Pancreas (tissue), 10 donors: ENCODE measurements at places on chromosomes 4 and X. TPM values are rescaled to one million over a fixed set of nuclear protein-coding genes. Genes with fewer than 3 reads are reported as not detected.

The TRIM75 gene
- not detected for total RNA-seq

The PAGE4 gene
- not detected for total RNA-seq

The VSIG1 gene
- not detected for total RNA-seq

- no peaks in the 10 kb centered on the region for H3K36me3 ChIP-seq
- H3K27me3 ChIP-seq, result no peaks in the 10 kb centered on the region
- H3K4me1 ChIP-seq, result no peaks in the 10 kb centered on the region
- no peak for DNase-seq
- H3K27ac ChIP-seq, result no peak overlapping the region
- H3K4me3 ChIP-seq, result no peak overlapping the region
Observed at GRCh38 chr4:47434931-47435330, 28.6 kb downstream of the COMMD8 start.

DNA sequence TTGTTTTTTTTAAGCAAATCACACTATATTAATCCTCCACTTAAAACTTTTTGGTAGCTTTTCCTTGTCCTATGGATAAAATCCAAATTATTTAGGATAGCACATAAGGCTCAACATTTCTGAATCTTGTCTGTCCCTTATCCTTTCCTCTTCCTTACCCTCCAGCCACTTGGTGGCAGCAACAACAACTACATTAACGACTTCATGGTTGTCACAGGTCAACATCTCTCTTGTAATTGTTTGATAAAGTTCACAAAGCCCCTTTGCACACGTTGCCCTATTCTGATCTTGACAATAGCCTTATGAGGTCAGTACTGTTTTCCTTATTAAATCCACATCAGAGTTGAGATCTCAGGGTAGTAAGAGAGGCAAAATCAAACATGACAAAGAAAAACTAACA is 269.0 kb upstream of the PABPC4L start:
- no peak overlapping the region for H3K27ac ChIP-seq
- no peaks in the 10 kb centered on the region for H3K36me3 ChIP-seq
- H3K4me1 ChIP-seq, result no peaks in the 10 kb centered on the region
- H3K4me3 ChIP-seq, result no peak overlapping the region
- no peak for DNase-seq
- H3K27me3 ChIP-seq, result no peaks in the 10 kb centered on the region

GRCh38 chr4:84497504-84498202 is 1.4 kb downstream of the NKX6-1 start:
- peak overlapping the region; percentile 52 for H3K4me3 ChIP-seq
- H3K27ac ChIP-seq, result peak overlapping the region; percentile 75
- H3K36me3 ChIP-seq, result no peaks in the 10 kb centered on the region
- H3K27me3 ChIP-seq, result peaks cover 10% of the 10 kb centered on the region
- DNase-seq, result no peak

- H3K4me3 ChIP-seq, result peak overlapping the region; percentile 99
- peaks cover 40% of the 10 kb centered on the region for H3K36me3 ChIP-seq
Observed at GRCh38 chrX:1391370-1391706, 575 bp downstream of the SLC25A6 start.

DNA sequence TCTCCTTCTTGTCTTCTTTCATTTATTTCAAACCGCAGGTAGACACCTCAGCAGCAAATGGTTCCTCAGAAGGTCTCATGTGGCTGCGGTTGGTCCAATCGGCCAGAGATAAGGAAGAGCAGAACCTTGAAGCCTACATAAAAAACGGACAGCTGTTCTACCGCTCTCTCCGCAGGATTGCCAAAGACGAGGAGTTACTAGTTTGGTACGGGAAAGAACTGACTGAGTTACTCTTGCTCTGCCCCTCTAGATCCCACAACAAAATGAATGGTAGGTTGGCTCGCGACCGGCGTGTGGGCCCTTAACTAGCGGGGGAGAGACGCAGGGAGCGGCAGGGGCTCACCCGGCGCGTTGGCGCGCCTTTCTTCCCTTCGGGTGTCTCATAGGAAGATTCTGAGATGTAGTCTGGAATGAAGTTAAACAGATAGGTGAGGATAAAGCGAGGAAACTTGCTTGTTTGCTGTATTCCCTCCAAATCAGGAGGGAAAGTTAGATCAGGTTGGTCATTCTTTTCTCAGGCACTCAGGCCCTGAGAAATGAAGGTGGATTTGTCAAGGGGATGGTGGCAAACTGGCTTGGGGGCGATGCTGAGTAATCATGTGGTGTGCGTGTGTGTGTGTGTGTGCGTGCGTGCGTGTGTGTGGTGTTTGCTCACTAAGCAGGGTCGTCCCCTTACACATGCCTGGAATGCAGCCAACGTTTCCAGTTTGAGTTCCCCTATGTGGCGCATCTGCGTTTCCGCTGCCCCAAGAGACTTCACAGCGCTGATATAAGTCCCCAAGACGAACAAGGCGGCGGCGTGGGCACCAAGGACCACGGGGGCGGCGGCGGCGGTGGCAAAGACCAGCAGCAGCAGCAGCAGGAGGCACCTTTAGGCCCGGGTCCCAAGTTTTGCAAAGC is 4.2 kb downstream of the PRDM8 start:
- H3K27ac ChIP-seq, result peak overlapping the region; percentile 64
- no peaks in the 10 kb centered on the region for H3K36me3 ChIP-seq
- peaks cover 8% of the 10 kb centered on the region for H3K27me3 ChIP-seq
- peaks cover 6% of the 10 kb centered on the region for H3K4me1 ChIP-seq
- peak overlapping the region; percentile 47 for H3K4me3 ChIP-seq

The HSD17B10 gene
- total RNA-seq, result 38.0 TPM

The SMPX gene
- not detected for total RNA-seq

GRCh38 chrX:53990171-53990570 is 54.1 kb downstream of the PHF8 start:
- H3K4me3 ChIP-seq, result no peak overlapping the region
- no peaks in the 10 kb centered on the region for H3K4me1 ChIP-seq
- no peak overlapping the region for H3K27ac ChIP-seq

GRCh38 chr4:77817304-77818072 is 1.7 kb downstream of the CNOT6L start:
- H3K27ac ChIP-seq, result peak overlapping the region; percentile 100
- peaks cover 43% of the 10 kb centered on the region for H3K4me1 ChIP-seq
- peak overlapping the region; percentile 84 for H3K4me3 ChIP-seq
- no peaks in the 10 kb centered on the region for H3K27me3 ChIP-seq

The CLDN2 gene
- total RNA-seq, result 29.3 TPM

GRCh38 chr4:15416357-15417232 is 11.2 kb upstream of the C1QTNF7 start:
- no peak overlapping the region for H3K27ac ChIP-seq
- no peaks in the 10 kb centered on the region for H3K36me3 ChIP-seq
- H3K4me1 ChIP-seq, result no peaks in the 10 kb centered on the region
- H3K4me3 ChIP-seq, result no peak overlapping the region

DNA sequence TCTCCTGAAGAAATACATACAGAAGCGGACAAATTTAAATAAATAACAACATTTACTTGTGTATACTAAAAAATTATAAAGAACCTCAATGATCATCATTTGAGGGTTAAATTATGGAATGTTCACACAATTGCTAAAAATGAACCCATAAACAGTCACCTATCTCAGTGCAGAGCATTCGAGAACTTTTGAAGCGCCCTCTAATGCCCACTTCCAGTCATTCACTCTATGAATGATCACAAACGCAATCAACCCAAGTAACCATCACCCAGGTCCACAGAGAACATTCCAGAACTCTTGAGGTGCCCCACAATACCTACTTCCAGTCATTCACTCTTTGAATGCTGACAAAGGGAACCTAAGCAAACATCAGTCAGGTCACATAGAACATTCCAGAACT is 103.5 kb upstream of the PLAC1 start:
- no peaks in the 10 kb centered on the region for H3K36me3 ChIP-seq
- H3K4me1 ChIP-seq, result no peaks in the 10 kb centered on the region
- DNase-seq, result no peak

DNA sequence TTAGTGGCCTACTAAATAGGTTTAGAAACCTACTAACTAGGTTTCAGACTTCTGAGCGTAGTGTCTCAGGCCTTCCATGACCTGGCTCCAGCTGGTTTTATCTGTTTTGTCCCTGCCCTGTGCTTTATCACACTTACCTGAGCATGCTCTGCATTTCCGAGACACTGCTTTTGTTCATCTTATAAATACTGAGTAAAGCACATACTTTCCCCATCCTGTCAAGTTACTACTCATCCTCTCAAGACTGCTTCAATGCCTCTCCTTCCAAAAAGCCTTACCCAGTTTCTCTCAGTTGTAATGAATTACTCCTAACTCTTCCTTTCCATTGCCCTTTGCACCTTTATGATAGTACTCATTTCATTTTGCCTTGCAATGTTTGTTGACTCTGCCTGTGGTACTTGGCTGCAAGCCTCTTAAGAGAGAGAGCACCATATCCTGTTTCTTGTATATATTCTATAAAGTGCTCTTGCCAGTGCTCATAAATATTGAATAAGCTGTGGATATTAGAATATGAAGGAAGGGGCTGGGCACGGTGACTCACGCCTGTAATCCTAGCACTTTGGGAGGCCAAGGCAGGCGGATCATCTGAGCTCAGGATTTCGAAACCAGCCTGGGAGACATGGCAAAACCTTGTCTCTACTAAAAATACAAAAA is 34.4 kb downstream of the SLAIN2 start:
- no peaks in the 10 kb centered on the region for H3K4me1 ChIP-seq
- no peaks in the 10 kb centered on the region for H3K36me3 ChIP-seq
- peak overlapping the region; percentile 46 for H3K27ac ChIP-seq
- H3K4me3 ChIP-seq, result no peak overlapping the region
- H3K27me3 ChIP-seq, result no peaks in the 10 kb centered on the region

DNA sequence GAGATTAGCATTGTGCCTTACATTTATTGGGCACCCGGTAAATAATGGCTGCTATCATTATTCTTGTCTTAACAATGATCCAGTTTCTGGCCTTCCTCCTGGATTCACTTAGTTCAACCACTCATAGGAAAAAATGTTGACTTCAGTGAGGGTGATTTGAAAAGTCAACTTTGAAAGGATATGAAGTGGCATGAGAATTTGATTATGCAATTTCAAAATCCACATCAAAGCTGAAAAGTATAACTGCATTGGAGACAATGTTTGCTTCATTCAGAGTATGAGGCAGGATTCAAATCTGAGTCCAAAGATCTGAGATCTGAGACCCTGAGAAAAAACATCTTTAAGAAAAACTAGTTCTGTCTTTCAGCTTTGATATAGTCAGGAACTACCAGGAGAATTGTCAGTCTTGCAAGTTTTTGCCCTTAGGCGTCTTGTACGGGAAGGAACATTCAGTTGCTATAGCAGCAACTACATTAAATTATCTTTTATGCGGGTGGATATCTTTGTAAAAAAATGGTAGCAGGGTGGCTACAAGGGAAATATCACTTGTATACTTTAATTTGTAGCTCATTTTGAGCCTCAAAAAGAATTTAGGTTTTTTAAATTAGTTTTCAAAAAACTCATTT is 587.5 kb upstream of the LCORL start:
- DNase-seq, result no peak
- H3K4me1 ChIP-seq, result no peaks in the 10 kb centered on the region
- H3K27me3 ChIP-seq, result no peaks in the 10 kb centered on the region
- H3K36me3 ChIP-seq, result no peaks in the 10 kb centered on the region
- H3K27ac ChIP-seq, result no peak overlapping the region
- H3K4me3 ChIP-seq, result no peak overlapping the region

- H3K36me3 ChIP-seq, result no peaks in the 10 kb centered on the region
- DNase-seq, result no peak
- no peak overlapping the region for H3K4me3 ChIP-seq
- no peak overlapping the region for H3K27ac ChIP-seq
Observed at GRCh38 chr4:159899596-159899995, 796.7 kb downstream of the RAPGEF2 start.

DNA sequence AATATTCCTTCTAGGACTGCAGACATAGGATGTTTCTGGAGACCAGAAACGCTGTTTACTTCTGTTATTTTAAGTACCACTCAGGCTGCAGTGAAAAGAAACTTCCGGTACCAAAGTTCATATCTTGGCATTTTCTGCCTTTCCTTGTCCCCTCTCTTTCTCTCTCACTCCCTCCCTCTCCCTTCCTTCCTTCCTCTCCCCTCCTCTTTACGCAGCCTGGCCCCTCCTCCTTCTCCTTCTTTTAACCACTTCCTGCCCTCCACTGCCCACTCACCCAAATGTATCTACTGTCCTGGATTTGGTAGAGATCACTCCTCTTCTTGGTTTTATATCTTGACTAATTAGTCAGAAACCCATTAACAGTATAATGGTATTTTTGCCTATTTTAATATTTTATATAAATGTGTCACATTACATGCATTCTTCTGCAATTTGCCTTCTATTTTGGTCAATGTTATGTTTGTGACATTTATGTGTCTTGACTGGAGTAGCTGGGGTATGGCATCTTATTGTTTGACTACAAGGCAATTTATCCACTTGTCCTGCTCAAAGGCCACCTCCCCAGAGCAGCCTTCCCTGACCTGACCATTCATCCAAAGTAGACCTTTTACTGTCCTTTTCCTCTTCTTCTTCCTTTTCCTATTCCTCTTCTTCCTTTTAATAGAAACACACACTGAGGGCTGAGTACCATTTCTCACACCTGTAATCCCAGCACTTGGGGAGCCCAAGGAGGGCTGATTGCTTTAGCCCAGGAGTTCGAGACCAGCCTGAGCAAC is 56.9 kb downstream of the BCOR start:
- no peaks in the 10 kb centered on the region for H3K27me3 ChIP-seq
- no peak overlapping the region for H3K27ac ChIP-seq
- no peaks in the 10 kb centered on the region for H3K36me3 ChIP-seq

DNA sequence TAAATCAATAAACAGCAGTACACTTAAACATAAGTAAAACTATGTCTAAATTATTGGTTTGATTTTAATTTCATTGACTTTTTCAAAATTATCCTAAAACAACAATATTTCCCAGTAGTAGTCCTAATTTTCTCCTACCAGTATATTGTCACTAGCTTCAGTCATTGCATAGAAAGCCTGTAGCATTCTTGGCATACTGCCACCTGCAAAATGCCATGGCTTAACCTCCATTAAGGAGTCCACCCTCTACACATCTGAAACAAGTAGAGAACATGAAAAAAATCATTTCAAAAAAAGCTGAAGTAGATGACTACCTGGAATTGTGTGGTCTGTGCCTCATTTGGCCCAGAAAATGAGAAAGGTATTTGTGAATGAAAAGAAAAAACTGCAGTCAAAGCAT is 348.5 kb downstream of the INPP4B start:
- H3K4me3 ChIP-seq, result no peak overlapping the region
- H3K4me1 ChIP-seq, result no peaks in the 10 kb centered on the region
- H3K27me3 ChIP-seq, result no peaks in the 10 kb centered on the region

DNA sequence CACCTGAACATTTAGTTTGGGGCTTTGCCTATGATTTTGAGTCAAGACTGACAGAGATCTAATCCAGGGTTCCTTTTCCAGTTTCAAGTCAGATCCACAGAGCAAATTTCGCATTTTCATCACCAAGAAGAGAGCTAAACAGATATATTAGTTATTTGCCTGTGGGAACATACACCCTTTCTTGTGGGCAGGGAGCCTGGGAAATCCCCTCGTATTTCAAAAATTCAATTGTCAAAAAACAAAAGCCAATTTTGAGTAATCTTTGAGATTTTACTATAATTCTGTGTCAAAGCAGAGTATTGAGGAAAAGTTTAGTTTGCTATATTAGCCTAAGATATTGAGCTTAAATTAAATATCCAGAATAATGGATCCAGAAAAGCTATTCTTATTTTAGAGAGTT is 56.6 kb downstream of the AFM start:
- no peaks in the 10 kb centered on the region for H3K36me3 ChIP-seq
- no peaks in the 10 kb centered on the region for H3K27me3 ChIP-seq
- peaks cover 15% of the 10 kb centered on the region for H3K4me1 ChIP-seq

The EDA2R gene
- 3.2 TPM for total RNA-seq

- H3K36me3 ChIP-seq, result no peaks in the 10 kb centered on the region
- H3K27ac ChIP-seq, result no peak overlapping the region
- no peak overlapping the region for H3K4me3 ChIP-seq
- H3K27me3 ChIP-seq, result no peaks in the 10 kb centered on the region
- H3K4me1 ChIP-seq, result no peaks in the 10 kb centered on the region
Observed at GRCh38 chr4:109959195-109959594, 46.5 kb downstream of the EGF start.
